ENCODE measurements at places on chromosomes 4 and X.

GRCh38 chrX:10022273-10022541 is 55.0 kb downstream of the CLDN34 start:
- no peak for DNase-seq

- DNase-seq = no peak
Measured at GRCh38 chr4:159400558-159401225, 297.8 kb downstream of the RAPGEF2 start.

GRCh38 chr4:6916069-6916586 is 6.5 kb downstream of the TBC1D14 start:
- no peak for DNase-seq

DNA sequence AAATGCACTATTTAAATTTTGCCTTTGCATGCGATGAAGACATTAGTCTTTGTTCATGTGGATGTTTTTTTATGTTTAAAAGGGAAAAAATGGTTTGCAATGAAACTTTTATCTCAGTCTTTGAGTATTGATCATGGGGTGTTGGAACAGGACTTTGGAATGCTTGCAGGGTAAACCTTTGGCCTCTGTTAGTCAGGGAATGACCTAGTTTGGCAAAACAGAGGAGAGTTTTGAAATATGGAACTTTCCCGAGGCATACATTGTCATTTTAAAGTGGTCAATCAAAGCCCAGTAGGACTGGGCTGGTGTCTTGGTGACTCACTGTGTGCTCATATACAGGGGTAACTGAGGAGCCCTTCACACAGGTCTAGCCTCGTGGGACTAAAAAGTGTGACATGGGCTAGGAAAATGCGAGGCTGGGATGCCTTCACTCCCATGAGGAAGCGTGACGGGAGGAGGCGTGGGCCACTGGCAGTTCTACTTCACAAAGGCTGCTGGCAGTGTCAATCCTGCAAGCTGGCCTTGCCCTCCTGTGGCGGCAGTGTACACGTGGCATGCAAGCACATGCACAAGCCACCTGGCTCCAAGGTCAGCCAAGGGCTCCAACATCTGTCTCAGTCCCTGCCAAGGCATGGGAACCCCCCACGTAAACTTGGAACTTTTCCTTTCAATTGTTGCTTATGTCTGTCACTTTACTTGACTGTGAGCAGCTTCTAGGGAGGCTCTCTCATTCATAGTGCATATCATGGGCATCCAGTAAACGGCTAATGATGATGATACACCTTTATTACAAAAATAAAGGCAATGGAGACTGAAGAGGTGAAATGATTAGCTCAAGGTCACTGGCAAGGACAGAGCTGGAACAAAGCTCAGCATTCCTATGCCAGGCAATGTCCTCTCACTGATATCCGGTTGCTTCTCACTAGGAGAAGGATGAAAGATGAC is 5.2 kb upstream of the F11 start:
- DNase-seq = no peak

GRCh38 chr4:168109527-168109926 is 17.2 kb downstream of the ANXA10 start:
- DNase-seq = no peak

DNA sequence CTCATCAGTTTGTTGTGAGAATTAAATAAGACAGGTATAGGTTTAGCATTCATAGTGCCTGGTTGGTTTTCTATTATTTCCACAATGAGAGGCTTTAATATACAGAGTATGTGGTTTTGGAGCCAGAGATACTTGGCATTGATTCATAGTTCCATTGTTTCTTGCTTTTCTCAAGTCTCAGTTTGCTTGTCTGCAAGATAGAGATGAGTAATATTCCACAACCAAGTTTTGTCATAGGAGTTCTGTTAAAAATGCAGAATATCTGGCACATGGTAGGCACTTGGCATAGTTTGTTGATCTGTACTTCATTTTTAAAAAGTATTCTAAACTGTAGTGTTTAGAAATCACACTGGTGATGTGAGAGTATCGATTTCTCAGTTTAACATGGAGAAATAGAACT is 37.5 kb upstream of the EDA2R start:
- no peak for DNase-seq

GRCh38 chr4:112860830-112861690 is 188.4 kb upstream of the ANK2 start:
- no peak for DNase-seq

GRCh38 chr4:101175896-101176676 is 171.2 kb downstream of the PPP3CA start:
- DNase-seq = no peak

DNA sequence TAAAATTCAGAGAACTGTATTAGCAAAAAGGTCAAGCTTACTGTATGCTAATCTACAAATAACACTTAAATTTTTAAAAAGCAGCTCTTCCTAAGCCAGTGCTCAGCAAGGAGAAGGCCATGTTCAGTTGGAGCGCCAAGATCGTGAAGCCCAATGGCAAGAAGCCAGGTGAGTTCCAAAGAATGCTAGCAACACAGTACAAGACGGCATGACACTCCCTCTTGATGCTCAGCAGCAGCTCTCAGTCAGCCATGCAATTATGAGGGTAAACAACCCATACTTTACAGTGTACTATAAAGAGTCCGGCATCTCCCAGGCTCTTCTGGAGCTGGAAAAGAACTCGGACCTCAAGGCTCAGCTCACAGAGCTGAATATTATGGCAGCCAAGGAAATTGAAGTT is 34.9 kb downstream of the STX18 start:
- no peak for DNase-seq

DNA sequence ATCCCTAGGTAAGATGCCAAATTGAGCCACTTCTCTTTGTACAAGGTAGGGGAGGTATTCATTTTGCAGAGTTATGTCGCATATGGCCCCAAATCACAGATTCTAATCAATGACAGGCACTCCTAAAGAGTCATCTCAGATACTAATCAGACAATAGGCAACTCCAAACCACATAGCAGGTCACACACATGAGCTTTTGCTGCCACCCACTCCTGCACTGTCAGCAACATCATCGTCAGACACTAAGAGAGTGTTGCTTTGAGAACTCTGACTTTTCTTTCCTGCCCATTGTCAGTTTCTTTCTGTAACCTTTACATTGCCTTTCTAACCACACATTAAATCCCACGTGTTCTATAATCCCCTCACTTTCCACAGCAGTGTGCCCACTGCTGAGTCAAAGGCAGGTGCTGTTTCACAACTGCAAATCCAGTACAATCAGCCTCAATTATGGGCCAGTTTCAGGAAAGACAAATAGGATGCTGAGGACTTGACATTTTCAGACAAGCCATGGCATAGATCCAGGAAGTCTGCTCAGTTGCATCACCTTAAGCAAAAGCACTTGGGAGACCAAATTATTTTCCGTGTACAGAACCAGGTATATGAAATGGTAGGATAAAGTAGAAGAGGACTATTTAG is 23.5 kb downstream of the TMEM31 start:
- DNase-seq = no peak

GRCh38 chr4:26307037-26307800 is 13.6 kb upstream of the RBPJ start:
- DNase-seq = no peak
